ENCODE measurements at places on chromosomes 6 and 20.

- DNase-seq, result no peak
Observed at GRCh38 chr6:170522565-170523183, 30.4 kb downstream of the PSMB1 start.

DNA sequence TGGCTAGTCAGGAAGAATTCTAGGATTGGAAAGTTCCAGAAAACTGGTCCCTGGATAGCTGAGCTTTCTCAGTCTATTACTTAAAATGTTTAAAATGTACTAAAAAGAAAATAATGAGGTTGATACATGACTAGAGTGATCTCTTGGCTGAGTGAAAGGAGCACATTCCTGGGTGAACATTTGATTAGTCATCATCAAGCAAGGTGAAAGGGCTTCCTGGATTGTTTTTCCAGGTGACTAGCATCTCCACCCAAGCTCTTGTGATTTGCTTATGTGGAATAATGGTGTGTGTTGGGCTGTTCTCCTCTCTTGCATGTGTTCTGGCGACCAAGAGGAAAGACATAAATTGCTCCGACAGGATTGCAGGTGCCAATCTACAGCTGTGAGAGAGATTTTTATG, 42.9 kb downstream of the PKIB start:
- no peak for DNase-seq

- DNase-seq, result no peak
Observed at GRCh38 chr6:32882879-32883250, 28.9 kb downstream of the PSMB9 start.

GRCh38 chr20:44770484-44771171, 25.0 kb downstream of the KCNK15 start:
- no peak for DNase-seq

DNA sequence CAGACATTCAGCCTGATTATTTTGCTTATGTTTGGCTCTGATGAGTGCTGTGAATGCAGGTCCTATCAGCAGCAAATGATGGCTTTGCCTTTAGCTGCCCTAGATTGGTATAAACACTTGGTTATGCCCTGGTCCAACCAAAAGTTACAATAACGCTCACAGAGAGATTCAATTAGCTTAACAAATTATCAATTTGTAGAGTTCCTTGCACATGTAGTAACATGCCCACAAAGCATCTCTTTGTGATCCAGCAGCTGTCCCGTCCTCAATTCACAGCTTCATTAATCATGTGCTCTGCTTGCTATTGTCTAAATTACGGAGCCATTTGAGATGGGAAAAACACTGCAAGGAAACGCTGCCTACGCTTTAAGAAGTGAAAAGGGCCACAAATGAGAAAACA, 457.9 kb downstream of the HDGFL1 start:
- no peak for DNase-seq

- no peak for DNase-seq
Observed at GRCh38 chr6:10347561-10348327, 67.1 kb downstream of the TFAP2A start.

GRCh38 chr6:134347885-134348805, 30.2 kb upstream of the SGK1 start:
- no peak for DNase-seq

- DNase-seq, result no peak
Observed at GRCh38 chr6:12034837-12035236, 22.7 kb downstream of the HIVEP1 start.

DNA sequence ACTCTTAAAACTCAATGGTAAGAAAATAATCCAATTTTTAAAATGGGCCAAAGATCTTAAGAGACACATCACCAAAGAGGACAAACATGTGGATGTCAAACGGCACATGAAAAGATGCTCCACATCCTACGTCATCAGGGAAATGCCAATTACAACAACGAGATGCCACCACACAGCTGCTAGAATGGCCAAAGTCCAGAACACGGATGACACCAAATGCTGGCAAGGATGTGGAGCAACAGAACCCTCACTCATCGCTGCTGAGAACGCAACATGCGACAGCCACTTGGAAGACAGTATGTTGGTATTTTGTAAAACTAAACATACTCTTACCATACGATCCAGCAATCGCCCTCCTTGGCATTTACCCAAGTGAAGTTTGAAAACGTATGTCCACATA, 132.8 kb upstream of the CDH4 start:
- DNase-seq, result no peak

DNA sequence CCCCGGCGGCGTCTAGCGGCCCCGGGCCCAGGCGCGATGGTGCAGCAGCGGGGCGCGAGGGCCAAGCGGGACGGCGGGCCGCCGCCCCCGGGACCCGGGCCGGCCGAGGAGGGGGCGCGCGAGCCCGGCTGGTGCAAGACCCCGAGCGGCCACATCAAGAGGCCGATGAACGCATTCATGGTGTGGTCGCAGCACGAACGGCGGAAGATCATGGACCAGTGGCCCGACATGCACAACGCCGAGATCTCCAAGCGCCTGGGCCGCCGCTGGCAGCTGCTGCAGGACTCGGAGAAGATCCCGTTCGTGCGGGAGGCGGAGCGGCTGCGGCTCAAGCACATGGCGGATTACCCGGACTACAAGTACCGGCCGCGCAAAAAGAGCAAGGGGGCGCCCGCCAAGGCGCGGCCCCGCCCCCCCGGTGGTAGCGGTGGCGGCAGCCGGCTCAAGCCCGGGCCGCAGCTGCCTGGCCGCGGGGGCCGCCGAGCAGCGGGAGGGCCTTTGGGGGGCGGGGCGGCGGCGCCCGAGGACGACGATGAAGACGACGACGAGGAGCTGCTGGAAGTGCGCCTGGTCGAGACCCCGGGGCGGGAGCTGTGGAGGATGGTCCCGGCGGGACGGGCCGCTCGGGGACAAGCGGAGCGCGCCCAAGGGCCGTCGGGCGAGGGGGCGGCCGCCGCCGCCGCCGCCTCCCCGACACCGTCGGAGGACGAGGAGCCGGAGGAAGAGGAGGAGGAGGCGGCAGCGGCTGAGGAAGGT, 715 bp downstream of the SOX12 start:
- DNase-seq, result no peak

- DNase-seq, result no peak
Observed at GRCh38 chr6:34362909-34363680, 29.4 kb downstream of the NUDT3 start.

- no peak for DNase-seq
Observed at GRCh38 chr6:104943781-104944180, 13.1 kb upstream of the LIN28B start.

GRCh38 chr6:28312939-28313338, 23.0 kb downstream of the ZSCAN31 start:
- no peak for DNase-seq

GRCh38 chr6:143822584-143823024, 20.5 kb upstream of the LTV1 start:
- no peak for DNase-seq

DNA sequence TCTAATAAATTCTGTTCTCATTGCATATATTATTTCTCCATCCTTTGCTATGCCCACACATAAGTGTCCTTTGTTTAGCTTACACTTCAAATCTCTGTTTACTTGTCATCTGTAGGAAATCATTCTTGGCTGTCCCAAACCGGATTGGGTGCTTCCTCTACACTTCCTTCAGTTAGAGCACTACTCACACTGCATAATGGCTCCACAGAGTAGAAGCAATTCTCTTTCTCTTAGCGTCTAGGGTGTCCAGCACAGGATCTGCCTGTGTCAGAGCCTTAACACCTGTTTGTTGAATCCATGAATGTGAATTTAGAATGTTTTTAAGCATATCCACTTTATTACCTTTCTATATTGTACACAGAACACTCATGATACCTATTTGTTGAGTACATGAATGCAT, 87.0 kb upstream of the BMP2 start:
- DNase-seq, result no peak
